ENCODE measurements at places on chromosomes 2 and 18.

DNA sequence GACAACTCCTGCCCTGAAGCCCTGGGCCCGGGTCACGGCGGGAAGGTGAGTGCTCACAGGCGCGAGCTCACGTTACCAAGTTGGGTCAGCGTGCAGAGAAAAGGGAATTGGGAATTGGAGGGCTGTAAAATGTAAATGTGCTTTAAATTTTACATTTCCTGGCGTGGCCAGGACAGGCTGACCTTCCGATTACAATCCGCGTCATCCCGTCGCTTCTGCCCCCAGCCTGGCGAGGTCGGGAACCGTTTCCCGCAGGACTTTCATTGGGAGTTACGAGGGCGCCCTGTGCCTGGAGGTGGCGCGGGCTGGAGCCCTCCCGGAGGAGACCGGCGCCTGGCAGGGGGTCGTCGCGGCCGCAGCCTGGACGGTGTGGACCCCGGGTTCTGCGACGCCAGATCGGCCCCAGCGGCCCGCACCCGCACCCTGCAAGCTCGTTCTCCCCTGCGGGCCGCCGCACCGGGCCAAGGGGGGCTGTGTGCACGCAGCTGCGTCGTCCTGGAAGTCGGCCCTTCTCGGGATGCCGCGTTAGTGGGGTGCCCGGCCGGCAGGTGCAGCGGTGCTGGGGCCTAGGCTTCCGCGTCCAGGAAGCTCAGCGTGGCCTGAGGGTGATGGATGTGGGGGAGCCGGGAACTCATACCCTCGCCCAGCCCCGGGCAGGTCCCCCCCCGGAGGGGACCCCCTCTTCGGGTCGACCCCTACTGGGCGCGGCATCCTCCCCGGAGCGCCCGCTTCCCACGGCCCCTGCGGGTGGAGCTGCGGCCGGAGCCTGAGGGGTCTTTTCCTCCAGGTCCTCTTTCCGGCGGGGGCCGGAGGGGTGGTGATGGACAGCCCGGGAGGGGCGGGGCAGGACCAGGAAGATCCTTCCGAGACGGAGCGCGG lies 63.9 kb downstream of the LRRFIP1 start:
- DNase-seq: no peak

GRCh38 chr2:179444056-179444455 lies 179.4 kb upstream of the SESTD1 start:
- DNase-seq: no peak

DNA sequence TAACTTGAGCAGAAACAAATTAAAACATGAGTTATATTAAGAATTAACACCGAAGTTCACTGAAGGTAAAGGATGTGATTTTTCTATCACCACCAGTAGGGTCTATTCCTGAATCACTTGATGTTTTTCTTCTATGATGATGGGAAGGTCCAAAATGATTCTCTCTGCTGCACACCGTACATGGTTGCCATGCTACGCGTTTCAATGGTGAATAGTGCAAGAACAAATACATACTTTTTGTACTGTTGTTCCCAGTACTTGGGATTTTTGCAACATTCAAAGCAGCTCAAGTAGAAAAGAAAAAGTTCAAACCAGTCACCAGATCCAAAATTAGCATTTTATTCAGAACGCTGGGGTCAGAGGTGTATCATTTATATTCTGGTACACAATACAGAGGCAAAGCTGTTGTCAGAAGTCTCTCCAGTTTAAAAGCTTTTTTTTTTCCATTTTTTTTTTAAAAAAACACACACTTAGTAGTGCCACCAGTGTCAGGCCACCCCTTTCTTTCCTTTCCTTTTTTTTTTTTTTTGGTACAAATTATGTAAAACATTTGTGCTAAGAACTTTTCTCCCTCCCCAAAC lies 226.2 kb downstream of the CDH2 start:
- DNase-seq: no peak

GRCh38 chr2:45291296-45291701 lies 282.0 kb upstream of the SIX2 start:
- DNase-seq: no peak

- no peak for DNase-seq
Observed at GRCh38 chr2:222447131-222447530, 22.8 kb downstream of the SGPP2 start.
